ENCODE measurements at places on chromosomes 7 and 10. TPM values are rescaled to one million over a fixed set of nuclear protein-coding genes. Genes with fewer than 3 reads are reported as not detected.

GRCh38 chr7:38929460-38930171 lies 20.6 kb upstream of the VPS41 start:
- DNase-seq, result no peak

- no peak for DNase-seq
Observed at GRCh38 chr10:127300868-127301321, 104.5 kb upstream of the INSYN2A start.

- DNase-seq, result no peak
Observed at GRCh38 chr10:132892004-132892403, 50.4 kb downstream of the CFAP46 start.

AGMO gene
- total RNA-seq, result not detected

PITX3 gene
- not detected for total RNA-seq

LRIT1 gene
- total RNA-seq, result not detected

NODAL gene
- not detected for total RNA-seq

OIT3 gene
- total RNA-seq, result under 0.01 TPM
